ENCODE measurements at places on chromosomes 1 and 21.

GRCh38 chr1:160640359-160641123, 6.3 kb downstream of the SLAMF1 start:
- DNase-seq = no peak

- DNase-seq = no peak
Observed at GRCh38 chr1:183318433-183318832, 99.7 kb downstream of the NMNAT2 start.

- DNase-seq = no peak
Observed at GRCh38 chr1:184366997-184367396, 19.8 kb upstream of the C1orf21 start.

DNA sequence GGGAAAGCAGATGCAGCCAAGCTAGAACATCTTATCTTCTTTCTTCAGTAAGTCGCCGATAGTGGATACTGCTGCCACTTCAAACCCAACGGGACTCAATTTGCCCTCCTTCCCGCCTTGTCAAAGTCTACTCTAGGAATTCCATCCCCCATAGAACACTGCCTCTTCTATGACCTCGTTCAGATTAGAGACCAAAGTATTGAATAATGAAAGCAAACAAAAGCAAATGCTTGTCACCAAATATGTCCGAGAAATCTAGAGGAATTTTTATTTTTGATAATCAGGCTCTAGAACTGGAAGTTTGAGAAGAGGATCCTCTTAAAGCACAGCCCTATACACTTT, 853 bp upstream of the RRAGC start:
- no peak for DNase-seq

DNA sequence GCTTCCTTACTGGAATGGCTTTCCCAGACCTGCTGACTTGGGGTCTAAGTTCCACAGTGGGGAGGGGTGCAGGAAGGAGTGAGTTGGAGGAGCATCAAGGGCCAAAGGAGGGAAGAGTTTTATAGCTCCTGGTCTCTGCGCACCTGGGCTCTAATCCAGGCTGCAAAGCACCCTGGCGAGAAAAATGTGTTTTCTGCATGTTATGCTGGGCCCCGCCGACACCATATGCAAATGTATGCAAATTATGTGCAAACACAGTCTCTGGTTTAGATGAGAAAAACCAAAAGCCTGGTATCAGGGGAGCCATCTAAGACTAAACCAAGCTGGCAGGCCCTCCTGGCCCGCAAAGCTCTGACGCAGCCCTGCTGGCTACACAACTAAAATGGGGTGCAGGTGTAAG, 95.0 kb downstream of the VWA5B1 start:
- peak; percentile 91 for DNase-seq

DNA sequence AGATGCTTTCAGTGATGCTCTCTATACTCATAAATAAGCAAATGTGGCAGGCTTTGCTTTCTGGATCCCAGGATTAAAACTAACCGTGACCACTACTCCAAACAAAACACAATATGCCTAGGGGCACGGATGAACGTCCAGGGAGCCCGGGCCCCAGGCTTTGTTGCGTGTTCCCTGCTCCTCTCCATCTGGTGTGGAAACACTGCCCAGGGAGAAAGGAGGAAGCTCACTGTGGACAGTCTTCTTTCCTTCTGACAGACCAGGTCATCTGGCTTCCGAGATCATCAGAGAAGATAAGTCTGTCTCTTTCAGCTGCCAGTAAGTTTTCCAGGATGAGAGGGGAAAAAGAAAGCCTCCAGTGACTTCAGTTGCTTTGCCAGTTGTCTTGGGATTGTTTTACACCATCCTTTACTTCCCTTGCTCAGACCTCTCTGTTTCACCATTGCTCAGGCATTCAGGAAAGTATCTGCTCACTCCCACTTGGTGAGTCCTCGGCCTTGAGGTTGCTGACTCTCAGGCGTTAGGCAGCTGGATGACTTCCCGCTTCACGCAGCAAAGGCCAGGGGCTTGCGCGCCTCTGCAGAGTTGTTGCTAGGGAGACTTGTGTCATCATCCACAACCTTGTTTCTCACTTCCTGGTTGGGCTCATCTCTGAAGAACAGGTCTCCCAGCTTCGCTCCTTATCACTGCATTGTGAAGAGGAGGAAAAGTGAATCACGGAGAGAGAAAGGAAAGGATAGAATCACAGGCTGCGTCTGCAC, 20.6 kb upstream of the PGD start:
- no peak for DNase-seq

DNA sequence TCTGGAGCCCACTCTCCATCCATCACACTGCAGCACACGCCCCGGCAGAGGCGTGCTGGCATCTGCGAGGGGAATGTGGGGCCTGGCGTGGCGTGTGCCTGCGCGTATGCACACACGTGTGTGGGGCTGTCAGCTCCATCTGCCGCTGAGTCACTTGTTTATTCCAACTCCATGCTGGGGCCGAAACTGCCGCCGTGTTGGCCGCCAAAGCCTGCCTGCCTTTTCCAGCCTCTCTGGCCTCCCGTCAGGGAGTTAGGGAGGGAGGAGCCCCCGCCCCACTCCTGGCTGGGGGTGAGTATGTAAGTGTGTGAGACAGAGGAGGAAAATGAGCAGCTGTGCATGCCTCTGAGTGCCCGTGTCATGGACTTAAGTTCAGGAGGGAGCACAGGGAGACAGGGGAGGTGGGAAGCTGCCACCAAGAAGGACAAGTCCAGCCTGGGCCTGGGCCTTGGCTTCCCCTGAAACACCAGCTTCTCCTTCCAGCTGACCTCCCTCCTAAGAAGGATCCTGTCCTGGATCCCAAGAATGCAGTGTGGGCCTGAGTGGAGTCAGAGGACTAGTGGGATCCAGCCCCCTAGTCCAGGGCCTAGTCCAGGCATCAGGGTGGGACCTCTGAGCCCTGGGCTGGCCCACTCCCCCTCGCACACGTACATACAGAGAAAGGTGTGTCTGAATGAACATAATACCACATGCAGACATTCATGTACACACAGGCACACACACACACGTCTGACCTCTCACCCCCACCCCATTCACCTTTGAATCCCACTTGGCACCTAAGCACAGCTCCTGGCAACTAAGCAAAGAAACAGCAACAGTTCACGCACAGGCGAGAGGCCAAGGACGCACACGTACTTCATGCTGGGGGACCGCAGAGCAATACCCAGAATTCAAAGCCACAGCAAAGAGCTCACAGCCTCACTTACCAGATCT, 24.7 kb downstream of the MEF2D start:
- DNase-seq = no peak

DNA sequence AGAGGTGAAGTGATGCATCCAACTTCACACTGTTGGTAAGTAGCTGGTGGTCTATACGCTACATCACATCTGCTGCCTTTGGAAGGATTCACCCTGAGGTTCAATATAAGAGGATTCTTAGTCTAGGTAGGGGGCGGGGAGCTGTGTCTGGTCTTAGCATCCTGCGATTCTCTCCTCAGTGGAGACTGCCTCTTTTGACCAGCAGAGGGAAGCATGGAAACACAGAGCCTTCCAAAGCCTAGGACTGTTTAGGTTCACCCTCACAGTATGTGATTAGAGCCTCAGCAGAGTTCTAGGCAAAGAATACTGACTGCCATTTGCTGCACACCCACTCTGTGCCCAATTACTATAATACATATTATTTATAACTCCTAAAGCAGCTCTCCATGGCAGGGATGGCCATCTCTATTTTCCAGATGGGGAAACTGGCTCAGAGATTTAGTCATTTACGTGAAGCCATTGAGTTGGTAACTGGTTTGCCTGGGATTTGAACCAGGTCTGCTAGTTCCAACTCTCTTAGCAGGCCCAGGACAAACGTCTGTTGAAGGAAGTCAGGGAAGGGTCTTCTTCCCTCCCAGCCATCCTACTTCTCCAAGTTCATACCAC, 28.9 kb upstream of the EFCAB14 start:
- peak; percentile 56 for DNase-seq

All from NCI-H526 treated with DMSO at 0.1 percent for 48 hours (cell line).